ENCODE measurements at places on chromosomes 12 and 14.

- DNase-seq = no peak
Observed at GRCh38 chr12:108289350-108290161, 49.6 kb downstream of the CMKLR1 start.

GRCh38 chr12:53226815-53227214 is 5.2 kb downstream of the RARG start:
- DNase-seq = no peak

- no peak for DNase-seq
Observed at GRCh38 chr12:53618275-53618674, 7.9 kb downstream of the ATF7 start.

DNA sequence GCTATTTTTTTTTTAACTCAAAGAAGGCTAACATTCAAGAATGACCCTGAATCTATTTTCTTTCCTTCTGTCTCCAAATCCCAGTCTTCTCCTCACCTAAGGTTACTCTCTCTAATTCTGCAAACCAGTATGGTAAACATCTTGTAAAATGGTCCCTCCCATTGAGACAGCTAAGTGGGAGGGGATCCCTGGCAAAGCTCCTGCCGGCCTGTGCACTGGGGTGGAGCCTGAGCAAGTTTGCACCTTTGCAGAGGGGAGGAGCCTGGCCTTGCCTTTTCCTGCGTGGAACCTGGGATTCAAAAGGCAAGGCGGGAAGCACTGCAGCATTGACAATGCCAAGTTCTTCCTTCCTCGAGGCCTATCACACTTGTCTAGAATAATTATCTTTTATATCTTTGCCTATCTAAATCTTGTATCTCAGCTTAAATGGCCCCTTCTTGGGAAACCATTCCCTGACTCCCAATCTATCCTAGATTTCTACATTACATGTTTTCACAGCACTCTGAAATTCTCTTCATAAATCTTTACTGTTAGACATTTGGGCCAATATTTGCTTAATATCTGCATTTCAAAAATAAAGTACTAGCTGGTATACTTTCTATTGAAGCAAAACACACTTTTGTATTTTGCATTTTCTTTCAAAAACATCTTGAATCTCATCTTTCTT is 83.0 kb downstream of the EPS8 start:
- no peak for DNase-seq

- DNase-seq = no peak
Observed at GRCh38 chr14:81165188-81165587, 55.6 kb downstream of the GTF2A1 start.

DNA sequence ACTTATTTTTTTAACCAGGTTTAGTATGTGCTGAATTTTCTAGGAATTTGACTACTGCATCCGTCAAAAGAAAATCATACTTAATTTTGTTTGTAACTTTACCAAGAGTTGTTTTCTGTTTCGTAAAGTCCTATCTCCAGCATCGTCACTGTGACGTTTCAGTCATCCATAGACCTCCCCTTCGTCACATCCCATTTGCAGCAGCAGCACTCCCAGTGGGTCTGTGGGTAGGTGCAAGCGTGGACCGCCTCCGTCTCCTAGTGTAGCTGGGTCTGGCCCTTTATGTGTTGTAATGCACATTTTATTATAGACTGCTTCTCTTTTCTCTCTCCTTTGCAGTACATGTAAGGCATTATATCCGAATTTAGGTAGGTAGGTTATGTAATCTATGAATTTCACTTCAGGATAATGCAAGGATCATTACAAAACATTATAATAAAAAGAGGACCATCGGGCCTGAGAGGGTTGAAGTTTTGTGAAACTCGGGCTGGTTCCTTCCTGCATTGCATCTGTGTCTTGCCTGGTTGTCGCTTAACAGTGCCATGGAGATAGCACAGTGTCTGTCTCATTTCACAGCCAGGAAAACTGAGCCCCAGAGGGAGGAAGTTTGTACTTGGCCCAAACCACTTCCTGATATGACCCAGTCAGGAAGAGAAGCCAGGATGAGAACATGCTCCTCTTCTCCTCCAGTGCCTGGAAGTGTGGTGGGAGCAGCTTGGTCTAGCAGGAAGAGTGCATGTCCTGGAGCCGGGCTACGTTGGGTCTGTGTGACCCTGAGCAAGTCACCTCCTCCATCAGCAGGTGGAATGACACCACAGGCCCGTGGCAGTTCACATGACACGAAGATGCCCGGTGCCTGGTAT is 41.3 kb downstream of the EVL start:
- no peak for DNase-seq

DNA sequence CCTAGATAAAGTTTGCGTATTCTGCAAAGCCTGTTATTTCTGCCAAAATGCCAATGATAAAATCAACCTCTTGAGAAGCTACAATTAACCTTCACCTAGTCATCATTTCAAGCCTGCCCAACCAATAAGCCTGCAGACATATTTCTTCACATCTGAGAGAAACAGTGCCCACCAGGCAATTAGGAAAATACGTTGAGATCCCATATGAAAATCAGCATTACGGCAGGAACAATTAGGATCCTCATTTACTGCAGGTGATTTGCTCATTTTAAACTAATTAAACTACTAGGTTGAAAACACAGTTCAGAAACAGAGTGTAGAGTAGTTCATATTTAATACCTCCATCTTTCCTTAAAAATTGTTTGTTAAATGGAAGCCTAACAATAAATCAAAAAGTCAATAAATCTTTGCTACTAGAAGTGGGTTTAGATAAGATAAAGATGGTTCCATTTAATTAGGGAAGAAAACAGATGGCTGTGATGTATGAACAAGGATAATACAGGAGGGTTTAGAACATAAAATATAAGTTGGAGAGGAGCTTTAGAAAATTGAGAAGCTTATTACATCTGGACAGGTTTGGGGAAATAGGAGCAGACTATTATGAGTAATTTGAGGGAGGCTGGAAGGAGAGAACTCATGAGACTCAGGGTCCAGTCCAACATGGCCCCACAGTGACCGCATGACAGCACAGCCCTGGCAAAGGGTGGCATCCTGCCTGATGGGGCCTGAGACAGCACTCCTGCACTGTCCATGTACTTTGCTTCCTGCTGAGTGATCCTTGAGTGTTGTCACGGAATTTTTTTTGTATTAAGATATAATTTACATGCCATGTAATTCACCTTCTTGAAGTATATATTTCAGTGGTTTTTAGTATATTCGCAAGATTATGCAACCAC is 26.9 kb upstream of the PYGL start:
- DNase-seq = no peak

DNA sequence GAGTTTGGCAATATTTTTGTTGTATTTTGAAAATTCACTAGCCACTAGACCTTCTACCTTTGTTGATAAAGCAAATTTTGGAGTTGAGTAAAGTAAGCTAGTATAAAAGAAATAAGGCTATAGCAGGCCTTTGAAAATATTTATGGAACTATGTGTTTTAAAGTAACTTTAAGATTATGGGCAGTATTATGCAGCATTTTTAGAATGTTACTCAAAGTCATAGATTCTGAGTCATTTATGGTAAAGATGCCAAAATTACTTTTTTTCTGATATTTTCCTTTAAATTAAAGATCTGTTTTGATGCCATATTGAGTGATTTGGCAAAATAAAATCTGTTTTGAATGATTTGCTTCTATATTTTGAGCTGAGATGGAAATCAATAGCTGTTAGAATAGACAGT is 57.2 kb downstream of the SYNE2 start:
- no peak for DNase-seq
